ENCODE measurements at places on chromosomes 1 and 21.

DNA sequence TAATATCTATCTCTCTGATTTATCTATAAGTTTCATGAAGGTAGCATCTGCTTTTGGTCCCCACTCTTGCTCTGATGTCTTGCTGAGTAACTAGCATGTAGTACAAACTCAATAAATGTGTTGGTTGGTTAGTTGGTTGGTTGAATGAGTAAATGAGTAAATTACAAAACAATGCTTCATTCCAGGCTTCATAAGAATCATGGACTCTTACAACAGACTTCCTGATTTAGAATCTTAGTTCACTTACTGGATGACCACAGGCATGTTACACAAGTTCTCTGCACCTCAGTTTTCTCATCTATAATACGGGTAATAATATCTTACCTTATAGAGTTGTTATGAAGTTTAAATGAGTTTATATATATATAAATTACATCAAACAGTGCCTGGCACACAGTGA lies 98.6 kb downstream of the ZNF281 start:
- DNase-seq, result no peak

GRCh38 chr1:234721476-234722269 lies 111.7 kb upstream of the IRF2BP2 start:
- DNase-seq, result no peak

DNA sequence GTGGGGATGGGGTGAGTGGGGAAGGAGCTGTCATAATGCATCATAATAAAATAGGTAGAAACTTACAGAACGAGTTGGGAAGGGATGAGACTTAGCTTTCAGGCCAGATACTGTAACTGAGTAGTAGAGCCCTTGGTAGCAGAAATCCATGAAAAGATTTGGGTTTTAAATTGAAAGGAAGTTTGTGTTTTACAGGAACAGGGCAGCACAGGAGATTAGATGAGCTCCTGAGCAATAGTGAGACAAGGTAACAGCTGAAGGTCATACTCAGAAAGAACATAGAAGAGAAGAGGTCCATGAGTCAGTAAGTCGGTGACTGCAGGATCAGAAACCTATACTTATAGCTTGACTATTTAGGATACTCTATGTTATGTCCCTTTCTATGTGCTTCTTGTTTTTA lies 7.3 kb downstream of the MAP10 start:
- no peak for DNase-seq

- no peak for DNase-seq
Measured at GRCh38 chr1:76225526-76225925, 151.0 kb downstream of the ST6GALNAC3 start.

- no peak for DNase-seq
Measured at GRCh38 chr1:51378871-51379270, 48.5 kb upstream of the TTC39A start.

GRCh38 chr1:201946224-201946908 lies at the start of gene LMOD1:
Gene LMOD1, minus strand, starts transcription at chr1:201946548. Its CDS starts 208 bp downstream, at chr1:201946340.
- DNase-seq, result no peak

GRCh38 chr1:85387781-85388180 lies 77.2 kb downstream of the DDAH1 start:
- DNase-seq, result no peak

DNA sequence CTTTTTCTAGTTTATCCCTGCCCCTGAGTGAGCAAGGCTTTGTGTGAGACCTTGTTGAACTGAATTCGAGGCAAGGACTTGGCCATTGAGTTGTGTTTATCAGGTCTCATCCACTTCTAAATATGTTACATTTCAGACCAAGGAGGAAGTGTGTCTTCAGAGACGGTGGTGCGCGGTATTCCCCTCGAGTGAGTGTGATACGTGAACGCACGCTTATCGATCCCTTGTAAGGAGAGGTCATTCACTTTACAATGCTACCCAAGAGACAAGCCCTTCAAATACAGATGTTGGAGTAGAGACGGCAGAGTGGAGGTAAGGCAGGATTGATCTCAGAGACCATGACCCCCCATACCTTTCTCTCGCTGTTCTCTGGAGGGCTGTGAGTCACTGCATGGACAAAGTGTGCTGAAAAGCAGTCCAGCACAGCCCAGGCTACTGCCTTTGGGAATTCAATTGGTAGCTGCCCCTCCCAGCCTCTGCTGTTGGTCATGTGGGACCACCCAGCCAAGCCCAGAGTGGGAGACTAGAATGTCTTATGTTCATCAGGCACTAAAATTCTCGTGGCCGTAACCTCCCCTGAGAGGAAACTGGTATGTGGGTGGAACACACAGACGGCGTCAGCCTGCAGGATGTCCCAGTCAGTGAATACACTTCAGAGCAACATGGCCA lies 16.3 kb upstream of the MTARC1 start:
- DNase-seq, result no peak

All from activated T-cell treated with anti-CD3 and anti-CD28 coated beads, Interleukin-2, amount 50 U/mL, for 24 hours (primary cell).